ENCODE measurements at places on chromosomes 16 and 17. TPM values are rescaled to one million over a fixed set of nuclear protein-coding genes. Genes with fewer than 3 reads are reported as not detected.

GRCh38 chr16:89686520-89687091, at the start of gene CDK10:
Gene CDK10, plus strand, starts transcription at chr16:89686689. Its CDS starts 22 bp downstream, at chr16:89686711.
- DNase-seq = peak; percentile 98
- peak within 1 kb of the TSS; percentile 90 for H3K4me3 ChIP-seq
- H3K36me3 ChIP-seq = peaks cover 20% of the 10 kb centered on the region
- H3K4me1 ChIP-seq = peaks cover 14% of the 10 kb centered on the region
- H3K27ac ChIP-seq = peak within 1 kb of the TSS; percentile 93

GRCh38 chr16:71676236-71676635, 48.3 kb downstream of the PHLPP2 start:
- DNase-seq = peak; percentile 46
- H3K27ac ChIP-seq = no peak overlapping the region
- H3K4me3 ChIP-seq = no peak overlapping the region
- H3K36me3 ChIP-seq = peaks cover 58% of the 10 kb centered on the region
- no peaks in the 10 kb centered on the region for H3K4me1 ChIP-seq

METTL26 gene
- total RNA-seq = 69.8 TPM

DNA sequence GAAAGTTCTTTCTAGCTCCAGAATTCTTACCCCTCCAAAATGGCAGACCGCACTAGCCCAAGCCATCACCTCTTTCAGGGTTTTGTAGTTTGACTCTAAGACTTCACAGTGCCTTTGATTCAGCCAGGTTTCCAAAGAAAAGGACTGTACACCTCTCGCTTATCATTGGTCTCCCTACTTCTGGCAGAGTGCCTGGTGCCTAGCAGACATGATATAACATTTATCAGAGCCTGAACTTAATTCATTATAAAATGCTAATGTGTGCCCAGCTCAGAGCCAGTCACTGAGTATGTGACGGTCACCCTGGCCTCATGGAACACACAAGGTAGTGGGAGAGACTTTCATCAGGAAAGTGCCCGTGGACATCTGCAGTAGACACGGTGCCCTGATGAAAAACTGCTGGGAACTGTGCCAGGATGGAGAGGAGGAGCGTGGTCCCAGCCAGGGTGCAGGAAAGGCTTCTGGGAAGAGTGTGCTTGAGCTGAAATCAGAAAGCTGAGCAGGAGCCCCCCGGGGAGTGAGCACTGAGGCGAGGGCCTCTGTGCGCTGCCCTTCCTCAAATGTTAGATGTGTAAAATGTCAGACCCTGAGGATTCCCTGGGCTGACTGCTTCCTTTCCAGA, 34.3 kb upstream of the LGALS9 start:
- H3K27me3 ChIP-seq = no peaks in the 10 kb centered on the region
- H3K27ac ChIP-seq = no peak overlapping the region
- H3K36me3 ChIP-seq = peaks cover 25% of the 10 kb centered on the region
- peaks cover 2% of the 10 kb centered on the region for H3K4me1 ChIP-seq
- no peak overlapping the region for H3K4me3 ChIP-seq
- no peak for DNase-seq

- peaks cover 55% of the 10 kb centered on the region for H3K4me1 ChIP-seq
- peak overlapping the region; percentile 58 for H3K27ac ChIP-seq
Measured at GRCh38 chr16:79754501-79754900, 154.0 kb upstream of the MAF start.

GRCh38 chr16:10220942-10221341, 38.7 kb upstream of the GRIN2A start:
- no peaks in the 10 kb centered on the region for H3K27me3 ChIP-seq
- no peak overlapping the region for H3K4me3 ChIP-seq
- no peak for DNase-seq

ATP1B2 gene
- 3.0 TPM for total RNA-seq

NLGN2 gene
- 56.8 TPM for total RNA-seq

All from osteocyte (in vitro differentiated cells).